Fibroblast of skin of left quadriceps (primary cell): ENCODE measurements at places on chromosomes 13 and 19.

- no peak for DNase-seq
Measured at GRCh38 chr19:35040826-35041547, 534 bp upstream of the HPN start.

- no peak for DNase-seq
Measured at GRCh38 chr13:111881700-111882099, 185.2 kb upstream of the SOX1 start.

DNA sequence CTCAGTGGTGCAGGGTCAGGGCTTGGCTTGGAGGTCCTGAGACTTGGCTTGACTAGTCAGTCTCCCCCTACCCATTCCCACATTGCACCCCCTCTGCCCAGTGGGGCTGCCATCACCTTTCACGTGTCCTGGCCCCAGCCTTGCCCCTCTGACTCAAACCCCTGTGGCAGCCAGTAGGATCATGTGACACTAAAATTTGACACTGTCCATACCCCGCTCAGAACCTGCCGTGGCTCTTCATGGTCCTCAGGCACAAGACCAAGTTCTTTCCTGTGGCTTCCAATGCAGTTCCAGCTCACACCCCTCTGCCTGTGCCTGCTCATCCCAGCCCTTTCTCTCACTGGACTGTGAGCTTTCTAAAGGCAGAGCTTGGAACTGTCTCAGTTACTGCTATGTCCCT lies 2.2 kb downstream of the PSMD8 start:
- DNase-seq = no peak

GRCh38 chr13:79194727-79195126 lies 211.3 kb downstream of the RBM26 start:
- DNase-seq = no peak

GRCh38 chr13:87677496-87678371 lies 6.6 kb downstream of the SLITRK5 start:
- no peak for DNase-seq

DNA sequence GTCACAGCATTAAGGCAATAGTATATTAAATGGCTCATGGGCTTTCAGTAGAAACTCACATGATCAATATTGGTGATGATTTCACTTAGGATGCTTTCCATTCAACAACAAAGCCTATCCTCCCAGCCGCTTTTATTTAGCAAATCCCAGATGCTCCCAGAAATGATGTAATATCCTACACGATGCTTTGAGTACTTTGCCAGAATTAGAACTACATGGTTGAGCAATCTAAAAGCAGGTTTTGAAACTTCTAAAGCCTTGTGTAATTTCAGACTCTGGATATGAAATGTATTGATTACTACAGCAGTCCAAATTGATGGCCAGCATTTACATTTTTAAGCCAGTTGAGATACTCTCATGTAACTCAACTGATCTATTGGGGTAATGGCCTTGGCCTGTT lies 13.6 kb downstream of the DLEU7 start:
- DNase-seq = peak; percentile 73

GRCh38 chr13:97194479-97194878 lies 27.7 kb upstream of the MBNL2 start:
- no peak for DNase-seq

- peak; percentile 9 for DNase-seq
Measured at GRCh38 chr19:50835785-50836542, 2.6 kb upstream of the KLK15 start.

DNA sequence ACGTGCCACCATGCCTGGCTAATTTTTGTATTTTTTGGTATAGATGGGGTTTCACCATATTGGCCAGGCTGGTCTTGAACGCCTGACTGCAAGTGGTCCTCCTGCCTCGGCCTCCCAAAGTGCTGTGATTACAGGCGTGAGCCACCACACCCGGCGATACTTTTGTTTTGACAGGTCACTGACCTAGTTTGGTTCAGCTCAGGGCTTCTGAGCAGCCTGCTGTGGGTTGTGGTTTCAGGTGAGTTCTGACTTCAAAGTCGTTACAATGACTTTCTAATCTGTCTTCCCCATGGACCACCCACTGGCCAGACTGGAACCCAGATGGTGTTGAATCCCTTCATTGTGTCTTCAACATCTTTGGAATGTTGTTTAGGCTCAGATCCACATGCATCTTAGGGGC lies 73.8 kb downstream of the TRPM4 start:
- no peak for DNase-seq

- no peak for DNase-seq
Measured at GRCh38 chr19:28420811-28421550, 792.0 kb downstream of the UQCRFS1 start.

- no peak for DNase-seq
Measured at GRCh38 chr13:113585896-113586295, 1.3 kb downstream of the TFDP1 start.

DNA sequence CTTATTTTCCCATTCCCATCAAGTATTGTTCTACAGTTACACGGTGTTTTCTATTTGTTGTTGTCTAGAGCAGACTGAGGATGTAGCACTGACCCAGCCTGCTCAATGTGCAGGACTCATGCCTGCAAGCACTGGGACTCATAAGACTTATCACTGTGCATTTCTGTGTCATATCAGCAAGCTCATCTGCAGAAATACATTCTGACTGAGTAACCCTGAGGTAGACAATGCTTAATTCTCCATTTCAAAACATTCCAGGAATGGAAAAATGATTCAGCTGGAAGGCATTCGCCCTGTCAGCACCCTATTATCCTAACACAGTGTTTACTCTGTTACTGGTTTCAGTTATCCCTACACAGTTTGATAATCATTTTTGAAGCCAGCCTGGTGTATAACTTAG lies 2506.4 kb downstream of the PCDH9 start:
- peak; percentile 93 for DNase-seq

DNA sequence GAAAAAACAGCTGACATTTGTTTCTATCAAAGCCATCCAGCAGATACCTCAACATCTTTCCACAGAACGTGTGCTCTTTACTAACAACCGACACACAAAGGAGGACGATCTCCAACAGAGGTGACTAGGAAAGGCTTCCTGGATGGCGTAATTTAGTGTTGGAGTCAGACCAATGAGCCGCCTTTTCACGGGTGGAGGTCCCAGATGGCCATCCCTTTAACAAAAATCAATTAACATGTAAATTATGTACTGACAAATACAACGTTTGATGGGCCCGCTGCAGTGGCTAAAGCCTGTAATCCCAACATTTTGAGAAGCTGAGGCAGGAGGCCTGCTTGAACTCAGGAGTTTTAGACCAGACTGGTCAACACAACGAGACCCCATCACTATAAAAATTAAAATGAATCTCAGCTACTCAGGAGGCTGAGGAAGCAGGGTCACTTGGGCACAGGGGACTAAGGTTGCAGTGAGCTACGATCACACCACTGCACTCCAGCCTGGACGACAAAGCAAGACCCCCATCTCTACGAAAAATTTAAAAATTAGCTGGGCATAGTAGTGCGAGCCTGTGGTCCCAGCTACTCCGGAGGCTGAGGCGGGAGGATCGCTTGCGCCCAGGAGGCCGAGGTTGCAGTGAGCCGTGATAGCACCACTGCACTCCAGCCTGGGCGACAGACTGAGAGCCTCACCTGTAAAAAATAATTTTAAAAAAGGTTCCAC lies 1.2 kb upstream of the DPY19L3 start:
- no peak for DNase-seq

- no peak for DNase-seq
Measured at GRCh38 chr13:40563350-40564125, 102.9 kb downstream of the FOXO1 start.

DNA sequence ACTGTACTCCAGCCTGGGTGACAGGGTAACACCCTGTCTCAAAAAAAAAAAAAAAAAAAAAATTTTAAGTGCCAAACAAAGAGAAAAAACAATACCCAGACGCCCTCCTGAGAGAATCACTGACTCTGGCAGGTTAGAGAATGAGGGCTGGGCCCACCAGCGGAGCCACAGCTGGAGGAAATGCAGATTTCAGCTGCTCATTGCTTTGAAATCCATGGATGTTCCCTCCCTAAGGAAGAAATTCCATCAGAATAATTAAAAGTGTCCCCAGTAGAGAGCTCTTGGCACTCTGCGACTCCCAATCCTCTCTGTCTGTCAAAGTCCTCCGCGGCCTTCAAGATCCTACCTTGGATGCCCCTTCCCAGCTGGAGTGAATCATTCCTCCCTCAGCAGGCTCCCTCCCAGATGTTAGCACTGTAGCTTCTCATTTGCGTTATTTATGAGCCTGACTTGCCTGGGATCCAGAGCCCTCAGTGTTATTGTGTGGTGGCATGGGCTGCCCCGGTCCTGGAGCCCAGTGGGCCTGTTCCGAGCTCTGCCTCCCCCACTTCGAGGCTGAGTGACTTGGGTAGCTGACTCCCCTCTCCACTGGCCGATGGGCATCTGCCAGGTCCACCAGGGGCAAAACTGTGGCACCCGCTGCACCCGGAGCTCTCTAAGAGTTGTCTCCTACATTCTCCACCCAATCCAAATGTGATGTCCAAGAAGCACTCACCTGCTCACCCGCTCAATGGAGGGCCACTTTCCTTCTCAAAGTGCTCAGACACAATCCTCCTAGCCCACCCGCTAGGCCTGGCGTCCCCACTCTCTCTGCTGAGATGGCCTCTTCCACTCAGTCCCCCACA lies 47.0 kb downstream of the SERP2 start:
- no peak for DNase-seq

DNA sequence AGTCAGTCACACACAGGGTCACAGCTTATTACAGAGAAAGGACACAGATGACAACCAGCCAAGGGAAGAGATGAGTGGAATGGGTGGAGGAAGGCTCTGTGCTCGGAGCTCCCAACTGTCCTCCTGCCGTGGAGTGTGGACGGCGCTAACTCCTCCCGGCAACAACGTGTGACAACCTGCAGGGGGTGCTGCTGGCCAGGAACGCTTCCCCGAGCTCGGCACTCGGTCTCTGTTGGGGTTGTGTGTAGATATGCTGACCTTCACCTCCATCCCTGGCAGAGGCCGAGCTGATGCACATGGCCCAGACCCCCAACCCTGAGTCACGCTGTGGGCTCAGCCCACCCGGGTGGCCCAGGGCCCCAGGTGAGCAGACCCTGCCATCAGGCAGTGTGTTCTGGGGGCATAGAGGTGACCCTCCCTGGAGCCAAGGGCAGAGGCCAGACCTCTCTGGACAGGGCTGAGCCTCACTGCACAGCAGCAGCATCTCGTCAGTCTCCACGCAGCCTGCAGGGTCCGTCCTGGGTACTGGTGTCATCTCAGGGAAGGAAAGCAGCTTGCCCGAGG lies 14.1 kb downstream of the ZNF444 start:
- no peak for DNase-seq

DNA sequence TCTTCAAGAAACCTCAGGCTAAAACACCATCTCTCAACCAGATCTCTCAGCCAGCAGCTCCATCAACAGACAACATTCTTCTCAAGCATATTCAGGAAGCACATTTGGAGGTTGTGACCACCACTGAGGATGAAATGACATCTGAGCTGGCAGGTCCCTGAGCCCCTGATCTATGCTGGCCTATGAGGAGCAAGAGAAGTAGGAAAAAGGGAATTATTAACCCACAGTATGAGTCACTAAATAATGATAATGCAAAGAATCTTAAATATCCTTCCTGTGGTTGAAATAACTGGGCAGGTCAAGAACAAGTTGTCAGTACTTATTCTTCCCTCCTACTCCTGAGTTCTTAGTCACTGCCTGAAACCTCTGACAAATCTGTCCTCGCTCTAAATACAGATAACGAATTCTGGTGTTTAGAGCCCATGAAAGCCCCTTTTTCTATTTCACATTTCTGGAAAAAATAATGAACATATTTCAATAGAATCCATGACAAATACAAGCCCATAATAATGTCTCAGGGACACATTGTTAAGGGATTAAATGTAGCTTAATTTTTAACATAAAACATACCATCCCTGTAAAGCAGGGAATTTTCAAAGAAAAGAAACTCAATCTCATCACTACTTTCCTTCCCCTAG lies 225.8 kb upstream of the IRS2 start:
- peak; percentile 98 for DNase-seq

DNA sequence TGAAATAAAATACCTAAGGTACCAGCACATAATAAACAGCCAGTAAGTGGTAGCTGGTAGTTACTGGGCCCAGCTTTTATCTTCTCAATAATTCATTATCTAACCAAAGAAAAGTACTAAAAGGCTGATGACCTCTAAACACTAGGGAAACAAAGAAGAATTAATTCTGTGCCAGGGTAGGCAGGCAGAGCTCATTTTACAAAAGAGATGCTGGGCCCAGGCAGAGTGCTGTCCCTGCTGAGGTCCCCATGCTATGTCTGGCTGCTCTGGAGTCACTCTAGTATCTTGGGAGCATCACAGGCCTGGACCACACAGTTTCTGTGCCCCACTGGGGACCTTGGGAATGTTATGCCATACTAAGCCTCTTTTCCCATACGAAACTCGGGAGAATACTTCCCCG lies 18.2 kb downstream of the ZNF507 start:
- no peak for DNase-seq

DNA sequence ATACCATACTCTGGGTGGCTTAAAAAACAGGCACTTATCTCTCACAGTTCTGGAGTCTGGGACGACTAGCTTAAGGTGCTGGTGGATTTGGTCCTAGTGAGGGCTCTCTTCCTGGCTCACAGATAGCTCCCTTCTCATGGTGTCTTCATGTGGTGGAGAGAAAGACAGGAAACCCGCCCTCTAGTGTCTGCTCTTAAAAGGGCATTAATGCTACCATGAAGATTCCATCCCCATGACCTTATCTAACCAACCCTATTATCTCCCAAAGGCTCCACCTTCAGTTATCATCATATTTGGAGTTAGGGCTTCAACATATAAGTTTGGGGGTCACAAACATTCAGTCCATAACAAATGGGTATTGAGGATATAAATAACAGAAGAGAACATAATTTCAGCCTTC lies 139.4 kb downstream of the HS6ST3 start:
- DNase-seq = no peak

GRCh38 chr13:64453831-64454230 lies 2776.3 kb downstream of the PCDH9 start:
- no peak for DNase-seq

DNA sequence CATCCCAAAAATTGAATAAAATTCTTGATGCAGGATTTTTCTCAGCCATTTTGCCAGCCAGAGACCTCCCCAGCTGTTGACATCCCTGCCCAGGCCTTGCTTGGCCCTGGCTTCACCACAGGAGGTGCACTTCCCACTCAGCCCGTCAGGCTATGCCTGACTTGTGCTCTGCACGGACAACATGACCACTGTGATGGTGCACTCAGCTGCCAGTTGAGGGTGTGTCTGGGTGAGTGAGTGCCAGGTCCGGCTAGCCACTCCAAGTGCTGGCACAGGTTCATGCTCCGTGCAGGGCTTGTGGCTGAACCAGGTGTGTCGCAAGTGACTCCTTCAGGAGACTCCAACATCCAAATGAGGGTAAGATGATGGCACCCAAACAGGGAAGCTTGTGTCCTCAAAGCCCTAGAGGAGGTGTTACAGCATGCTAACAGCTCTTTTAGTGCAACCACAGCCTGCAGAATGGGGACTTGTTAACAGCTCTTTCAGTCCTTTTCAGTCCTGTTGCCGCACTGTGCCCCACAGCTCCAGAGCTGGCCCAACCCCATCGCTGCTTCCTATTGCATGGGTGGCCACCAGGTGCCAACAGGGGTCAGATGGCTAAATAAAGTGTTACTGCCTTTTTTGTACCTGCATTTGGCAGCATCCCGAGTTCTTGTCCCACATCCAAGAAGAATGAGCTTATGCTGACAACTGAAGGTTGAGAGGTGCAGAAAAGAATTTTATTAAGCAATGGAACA lies 380.7 kb downstream of the SLITRK5 start:
- no peak for DNase-seq
